ENCODE measurements at places on chromosomes 3 and 15.
A peak's percentile ranks its signal among the peaks of the same experiment; 100 is the strongest.

- DNase-seq, result no peak
Observed at GRCh38 chr3:134803051-134803505, 8.0 kb downstream of the EPHB1 start.

DNA sequence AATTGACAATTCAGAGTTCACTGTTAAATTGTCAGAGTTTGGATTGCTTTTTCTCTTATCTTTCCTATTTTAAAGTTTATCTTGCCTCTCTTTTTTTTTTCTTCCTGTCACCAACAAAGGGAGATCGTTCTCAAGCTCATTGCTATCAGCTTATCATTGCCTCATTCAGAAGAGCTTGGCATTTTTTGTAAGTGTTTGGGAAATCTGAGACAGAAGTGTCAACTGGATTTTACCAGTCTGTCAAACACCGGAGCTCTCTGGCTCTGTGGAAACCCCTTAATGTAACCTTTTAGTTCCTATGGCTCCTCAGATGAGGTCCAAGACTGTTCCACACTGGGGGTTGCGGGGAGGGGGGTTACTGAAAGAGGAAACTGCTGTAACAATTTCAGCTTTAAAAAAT, 10.6 kb upstream of the TFG start:
- no peak for DNase-seq

DNA sequence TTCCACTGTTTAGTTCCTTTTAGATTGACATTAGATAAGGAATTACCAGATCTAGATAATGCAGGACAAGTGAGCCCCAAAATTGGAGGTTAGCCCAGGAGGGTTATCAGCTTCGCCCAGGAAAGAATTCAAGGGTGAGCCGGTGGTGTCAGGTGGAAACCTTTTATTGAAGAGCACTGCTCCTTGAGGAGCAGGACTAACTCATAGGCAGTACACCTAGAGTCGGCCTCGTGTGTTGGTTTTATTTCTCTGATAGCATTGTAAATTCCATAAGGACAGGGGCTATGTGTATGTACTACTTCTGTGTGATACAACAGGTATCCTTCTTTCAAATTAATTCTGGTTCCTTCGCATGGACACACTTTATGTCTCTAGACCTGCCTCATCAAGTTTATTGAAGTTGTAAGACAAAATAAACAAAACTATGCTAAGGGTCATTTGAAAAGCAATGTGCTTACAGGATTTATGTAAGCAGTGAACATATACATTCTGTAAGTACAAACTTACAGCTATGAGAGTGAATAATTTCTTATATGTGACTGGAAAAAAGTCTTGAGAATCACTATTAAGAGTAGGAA, 57.2 kb downstream of the SNX4 start:
- DNase-seq, result no peak

DNA sequence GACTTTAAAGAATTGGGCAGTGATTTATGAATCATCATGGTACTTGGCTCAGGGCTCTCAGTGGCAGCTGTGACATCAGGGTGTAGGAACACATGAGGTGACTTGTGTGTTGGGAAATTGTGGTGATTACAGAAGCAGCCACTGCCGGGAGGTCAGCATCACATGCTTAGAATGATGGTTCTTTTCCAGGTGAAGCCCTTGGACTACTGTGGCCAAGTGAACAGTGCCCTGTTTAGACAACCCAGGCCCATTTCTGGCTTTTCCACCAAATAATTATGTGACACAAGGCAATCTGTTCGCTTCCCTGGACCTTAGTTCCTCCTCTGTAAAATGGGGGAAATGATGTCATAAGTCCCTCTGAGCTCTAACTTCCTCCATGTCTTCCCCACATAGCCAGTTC, 139.7 kb upstream of the ROPN1 start:
- no peak for DNase-seq

GRCh38 chr3:55792009-55792408, 304.9 kb upstream of the WNT5A start:
- no peak for DNase-seq

GRCh38 chr3:140843656-140844055, 98.0 kb upstream of the SLC25A36 start:
- no peak for DNase-seq

DNA sequence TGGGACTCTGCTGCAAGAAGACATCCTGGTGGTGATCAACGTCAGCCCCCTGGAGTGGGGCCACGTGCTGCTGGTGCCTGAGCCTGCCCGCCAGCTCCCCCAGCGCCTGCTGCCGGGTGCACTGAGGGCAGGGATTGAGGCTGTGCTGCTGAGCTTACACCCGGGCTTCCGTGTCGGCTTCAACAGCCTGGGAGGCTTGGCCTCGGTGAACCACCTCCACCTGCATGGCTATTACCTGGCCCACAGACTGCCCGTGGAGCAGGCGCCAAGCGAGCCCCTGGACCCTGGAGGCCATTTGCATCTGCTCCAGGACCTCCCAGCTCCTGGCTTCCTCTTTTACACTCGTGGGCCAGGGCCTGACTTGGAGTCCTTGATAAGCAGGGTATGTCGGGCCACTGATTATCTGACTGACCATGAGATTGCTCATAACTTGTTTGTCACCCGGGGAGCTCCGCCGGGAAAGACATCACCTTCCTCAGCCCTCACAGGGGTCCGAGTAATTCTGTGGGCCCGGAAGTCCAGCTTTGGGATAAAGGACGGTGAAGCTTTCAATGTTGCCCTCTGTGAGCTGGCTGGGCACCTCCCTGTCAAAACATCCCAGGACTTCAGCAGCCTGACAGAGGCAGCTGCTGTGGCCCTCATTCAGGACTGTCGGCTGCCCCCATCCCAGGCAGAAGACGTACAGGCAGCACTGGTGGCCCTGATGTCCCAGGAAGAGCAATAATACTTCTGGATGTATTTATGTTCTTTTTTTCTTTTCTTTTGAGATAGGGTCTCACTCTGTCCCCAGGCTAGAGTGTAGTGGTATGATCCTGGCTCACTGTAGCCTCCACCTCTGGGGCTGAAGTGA, 7.6 kb downstream of the GDPGP1 start:
- DNase-seq, result no peak

DNA sequence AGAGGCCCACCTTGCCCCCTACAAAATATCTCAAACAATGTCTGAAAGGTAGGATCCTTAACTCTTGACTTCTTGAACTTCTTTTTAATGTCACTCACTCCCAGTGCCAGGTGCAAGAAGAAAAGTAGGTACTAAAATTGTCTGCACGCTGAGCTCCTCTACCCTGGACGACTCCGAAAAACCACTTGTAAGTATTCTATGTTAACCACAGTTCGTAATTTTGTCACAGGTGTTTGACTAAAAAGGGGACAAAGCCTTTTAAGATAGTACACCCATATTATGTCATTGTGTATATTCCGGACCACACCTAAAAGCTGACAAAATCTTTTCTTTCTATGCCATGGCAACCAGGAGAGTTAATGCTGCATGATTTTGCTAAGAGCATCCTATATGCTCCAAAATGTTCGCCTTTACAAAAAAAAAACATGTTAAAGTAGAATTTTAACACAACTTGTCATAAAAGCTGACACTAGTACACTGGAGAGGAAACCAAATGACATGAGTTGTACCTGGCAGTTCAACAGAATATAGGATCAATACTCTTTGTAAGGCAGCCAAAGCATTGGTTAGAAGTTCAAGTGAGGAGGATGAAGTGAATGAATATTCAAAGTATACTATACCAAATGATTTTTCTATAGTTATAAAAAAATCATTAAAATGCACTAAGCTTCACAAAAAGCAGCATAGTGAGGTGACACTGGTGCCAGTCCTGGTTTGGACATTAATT, 210.5 kb downstream of the FOXP1 start:
- no peak for DNase-seq

GRCh38 chr15:78315686-78316282, 16.4 kb upstream of the SKIC8 start:
- no peak for DNase-seq

DNA sequence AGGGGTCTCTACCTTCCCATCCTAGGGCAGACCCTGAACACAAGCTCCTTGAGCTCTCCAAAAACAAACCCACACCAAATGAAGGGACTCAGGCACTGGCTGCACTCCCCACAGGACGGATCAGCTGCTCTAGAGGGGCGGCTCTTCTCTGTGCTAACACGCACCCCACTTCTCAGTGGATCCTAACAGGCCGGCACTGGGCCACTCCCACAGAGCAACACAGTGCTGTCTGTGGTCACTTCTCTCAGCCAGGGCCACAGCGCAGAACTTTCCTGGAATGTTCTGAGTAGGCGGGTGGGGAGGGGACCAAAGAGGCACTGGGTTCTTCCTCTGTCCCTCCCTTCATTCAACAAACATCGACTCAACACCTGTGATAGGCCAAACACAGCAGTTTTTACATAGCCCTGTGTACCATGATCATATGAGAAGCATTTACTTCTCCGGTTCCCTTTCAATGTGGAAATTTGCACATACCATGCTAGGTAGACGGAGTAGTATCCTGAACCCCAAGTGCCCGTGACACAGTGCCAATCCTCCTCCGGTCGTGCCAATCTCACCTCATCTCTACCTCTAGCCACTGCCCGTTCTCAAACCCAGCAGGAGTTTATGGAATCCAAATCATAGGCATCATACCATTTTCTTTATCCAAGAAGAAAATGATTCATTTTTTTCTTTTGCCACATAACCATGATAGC, 98.1 kb downstream of the LRIG1 start:
- DNase-seq, result peak; percentile 63

GRCh38 chr3:152155246-152156020, 113.3 kb upstream of the MBNL1 start:
- DNase-seq, result no peak

DNA sequence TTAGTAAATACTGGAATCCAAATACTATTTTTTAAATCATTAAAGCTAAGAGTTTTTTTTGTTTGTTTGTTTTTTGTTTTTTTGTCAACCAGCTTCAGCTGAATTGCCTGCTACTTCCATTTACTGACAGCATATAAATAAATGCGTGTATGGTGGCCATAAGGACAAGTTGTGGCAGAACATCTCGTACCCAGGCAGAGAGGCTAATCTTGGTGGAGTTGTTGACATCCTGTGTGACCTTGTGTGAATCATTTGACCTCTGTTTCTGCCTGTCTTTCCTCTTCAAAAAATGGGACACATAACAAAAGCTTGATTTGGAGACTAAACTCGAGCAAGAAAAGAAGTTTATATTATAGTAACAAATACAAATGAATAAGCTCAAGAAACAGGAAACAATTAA, 734.2 kb downstream of the MCTP2 start:
- no peak for DNase-seq

DNA sequence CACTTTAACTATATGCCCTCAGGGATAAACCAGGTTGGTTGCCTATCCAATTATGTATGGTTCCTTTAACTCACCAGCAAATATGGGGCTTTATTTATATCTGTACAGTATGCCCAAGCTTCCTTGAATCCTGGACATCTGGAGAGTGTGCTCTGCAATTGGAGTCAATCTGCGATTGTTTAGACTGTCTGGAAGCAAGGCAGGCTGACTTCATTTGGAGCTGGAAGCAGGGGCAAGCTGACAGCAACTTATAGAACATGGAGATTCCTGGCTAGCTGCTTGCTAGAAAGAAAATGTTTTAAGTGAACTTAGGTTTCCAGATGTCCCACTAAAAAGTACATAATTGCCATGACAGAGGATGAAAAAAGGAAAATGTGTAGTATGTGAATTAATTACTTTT, 63.7 kb upstream of the TPRG1 start:
- no peak for DNase-seq

GRCh38 chr15:39583596-39584265, 2.9 kb downstream of the THBS1 start:
- peak; percentile 43 for DNase-seq

DNA sequence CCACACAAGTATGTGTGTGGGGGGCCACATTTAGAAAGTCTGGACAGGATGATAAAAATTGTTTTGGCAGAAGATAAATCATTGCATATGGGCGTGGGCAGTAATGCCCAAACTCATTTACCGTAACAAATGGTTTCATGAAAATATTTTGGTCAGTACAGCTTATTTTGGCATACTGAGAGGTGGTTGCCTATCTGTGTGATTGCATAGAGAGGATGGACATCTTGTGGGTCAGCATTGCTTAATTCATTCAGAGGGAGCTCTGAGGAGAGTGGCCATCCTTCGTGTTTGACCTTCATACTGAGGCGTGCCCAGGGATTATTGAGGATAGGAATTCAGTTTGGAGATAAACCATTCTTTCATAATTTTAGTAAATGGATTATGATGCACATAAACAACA, 162.5 kb downstream of the GAP43 start:
- no peak for DNase-seq

GRCh38 chr3:195916291-195916690, 7.9 kb upstream of the TNK2 start:
- no peak for DNase-seq

Data from testis (tissue), 5 donors.